ENCODE measurements at places on chromosomes 5 and 9.

- DNase-seq, result no peak
Measured at GRCh38 chr9:68983008-68983411, 30.9 kb downstream of the PRKACG start.

GRCh38 chr5:102873379-102873932 lies 118.4 kb downstream of the PAM start:
- no peak for DNase-seq

DNA sequence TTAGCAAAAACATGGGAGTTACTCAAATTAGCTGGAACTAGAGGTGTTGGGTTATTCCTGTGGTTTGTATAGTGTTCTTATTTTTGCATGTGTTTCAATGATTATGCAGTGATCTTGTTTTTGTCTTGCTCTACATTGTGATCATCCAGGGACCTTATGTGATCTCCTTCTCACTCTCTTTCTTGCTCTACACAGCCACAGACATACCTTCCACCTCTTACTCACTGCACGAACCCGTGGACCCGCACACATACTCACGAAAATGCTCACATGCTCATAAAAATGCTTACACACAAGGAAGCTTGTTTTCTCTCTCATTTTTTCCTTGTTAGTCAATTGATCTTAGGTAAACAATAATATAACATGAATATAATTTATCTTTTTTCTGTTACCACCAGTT lies 187.1 kb downstream of the KDM4C start:
- DNase-seq, result no peak

- no peak for DNase-seq
Measured at GRCh38 chr5:23655674-23656073, 148.3 kb downstream of the PRDM9 start.

DNA sequence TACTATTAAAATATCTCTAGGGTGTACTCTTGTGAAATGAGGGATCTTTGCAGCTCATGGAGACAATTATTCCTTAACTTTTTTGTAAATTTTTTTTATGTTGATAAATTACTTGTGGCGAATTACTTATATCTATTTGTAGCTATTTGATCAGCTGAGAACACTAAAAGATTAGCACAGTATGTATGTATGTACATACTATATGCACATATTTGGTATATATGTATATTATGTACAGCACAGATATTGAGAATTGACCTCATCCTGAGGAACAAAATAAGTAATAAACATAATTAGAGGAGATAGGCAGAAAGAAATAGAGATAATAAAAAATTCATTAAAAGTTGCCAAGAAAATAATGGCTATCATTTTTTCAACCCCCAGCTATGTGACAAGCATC lies 11.8 kb downstream of the CDKN2A start:
- no peak for DNase-seq

DNA sequence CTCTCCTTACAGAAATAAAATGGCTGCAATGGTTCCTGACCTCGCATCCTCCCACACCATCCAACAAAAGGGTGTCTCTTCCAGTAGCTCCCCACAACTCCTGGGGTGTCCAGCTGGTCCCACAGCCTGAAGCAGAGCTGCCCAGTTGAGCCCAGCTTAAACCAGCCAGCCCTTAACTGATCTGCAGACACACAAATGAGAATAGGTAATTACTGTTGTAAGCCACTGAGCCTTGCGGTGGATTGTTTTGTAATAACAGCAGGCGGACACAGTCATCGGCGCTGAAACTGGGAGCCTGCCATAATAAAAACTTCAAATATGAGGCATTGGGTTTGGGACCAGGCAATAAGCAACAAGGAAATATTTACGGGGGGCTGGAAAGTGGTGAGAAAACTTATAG lies 10.4 kb upstream of the ZBTB43 start:
- no peak for DNase-seq

- no peak for DNase-seq
Measured at GRCh38 chr5:174910245-174910737, 185.9 kb downstream of the MSX2 start.

GRCh38 chr9:83656952-83657351 lies 34.0 kb downstream of the IDNK start:
- DNase-seq, result no peak

DNA sequence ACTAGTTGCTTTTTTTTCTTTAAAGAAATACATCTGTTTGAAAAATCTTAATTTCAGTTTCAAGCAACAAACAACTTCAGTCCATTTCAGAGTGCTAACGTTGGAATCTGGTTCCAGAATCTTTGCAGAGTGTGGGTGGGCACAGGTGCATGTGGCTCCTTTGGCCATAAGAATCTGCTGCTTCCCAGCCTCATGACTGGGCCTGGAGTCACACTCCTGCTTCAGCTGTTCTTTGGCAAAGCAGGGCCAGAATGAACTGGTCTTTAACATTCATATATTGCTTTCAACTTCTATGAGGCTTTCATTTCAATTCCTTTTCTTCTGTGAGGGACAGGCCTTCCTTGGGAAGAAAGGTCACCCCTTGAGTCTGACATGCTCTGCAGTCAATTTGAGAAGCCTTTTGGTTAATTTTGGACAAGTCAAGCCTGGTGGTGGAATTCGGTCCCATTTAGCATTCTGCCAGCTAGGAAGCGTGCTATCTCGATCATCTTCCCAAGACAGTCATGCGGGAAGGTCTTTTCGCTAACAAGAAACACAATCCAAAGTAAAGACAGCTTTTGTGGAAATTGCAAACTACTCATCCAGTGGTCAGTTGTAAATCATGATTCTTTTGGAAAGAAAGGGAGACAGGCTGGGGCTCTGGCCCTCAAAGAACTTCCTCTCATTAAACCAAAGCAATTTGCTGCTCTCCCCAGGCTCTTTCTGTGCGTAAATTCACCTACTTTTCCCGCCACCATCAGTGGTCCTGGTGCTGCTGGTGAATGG lies 55.2 kb downstream of the SLC1A3 start:
- DNase-seq, result no peak

DNA sequence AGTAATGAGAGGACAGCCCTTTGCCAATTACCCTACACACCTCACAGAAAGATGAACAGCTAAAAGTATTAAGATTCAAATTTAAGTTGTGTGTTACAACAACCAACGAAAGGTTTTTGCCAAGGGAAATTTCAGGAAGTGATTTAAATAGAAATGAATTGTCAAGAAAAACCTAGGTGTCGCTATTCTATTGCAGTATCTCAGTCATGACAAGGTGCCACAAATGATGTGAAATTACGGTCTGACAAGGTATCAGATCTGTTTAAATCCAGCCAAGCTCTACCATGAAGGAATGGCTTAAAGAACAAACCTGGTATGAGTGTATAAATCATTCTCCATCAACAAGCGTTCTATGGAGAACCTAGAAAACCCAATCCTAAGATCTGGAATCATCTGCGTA lies 189.7 kb downstream of the ATPSCKMT start:
- DNase-seq, result no peak

GRCh38 chr5:95841914-95842812 lies 19.6 kb upstream of the GLRX start:
- DNase-seq, result no peak

DNA sequence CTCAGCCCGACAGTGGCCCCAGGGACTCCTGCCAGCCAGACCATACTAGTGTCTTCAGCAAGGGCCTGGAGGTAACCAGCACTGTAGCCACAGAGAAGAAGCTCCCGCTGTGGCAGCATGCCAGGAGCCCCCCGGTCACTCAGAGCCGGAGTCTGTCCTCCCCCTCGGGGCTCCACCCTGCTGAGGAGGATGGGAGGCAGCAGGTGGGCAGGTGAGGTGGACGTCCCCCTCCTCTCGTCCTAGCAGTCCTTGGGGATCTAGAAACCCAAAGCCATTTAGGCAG lies 28.0 kb upstream of the LRRC14B start:
- DNase-seq, result no peak

DNA sequence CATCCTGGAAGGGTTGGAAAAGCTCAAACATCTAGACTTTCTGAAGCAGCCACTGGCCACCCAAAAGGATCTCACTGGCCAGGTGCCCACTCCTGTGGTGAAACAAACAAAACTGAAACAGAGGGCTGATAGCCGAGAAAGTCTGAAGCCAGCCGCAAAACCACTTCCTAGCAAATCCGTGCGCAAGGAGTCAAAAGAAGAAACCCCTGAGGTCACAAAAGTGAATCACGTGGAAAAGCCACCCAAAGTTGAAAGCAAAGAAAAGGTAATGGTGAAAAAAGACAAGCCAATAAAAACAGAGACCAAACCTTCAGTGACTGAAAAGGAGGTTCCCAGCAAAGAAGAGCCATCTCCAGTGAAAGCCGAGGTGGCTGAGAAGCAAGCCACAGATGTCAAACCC lies 87.6 kb downstream of the MAP1B start:
- no peak for DNase-seq

DNA sequence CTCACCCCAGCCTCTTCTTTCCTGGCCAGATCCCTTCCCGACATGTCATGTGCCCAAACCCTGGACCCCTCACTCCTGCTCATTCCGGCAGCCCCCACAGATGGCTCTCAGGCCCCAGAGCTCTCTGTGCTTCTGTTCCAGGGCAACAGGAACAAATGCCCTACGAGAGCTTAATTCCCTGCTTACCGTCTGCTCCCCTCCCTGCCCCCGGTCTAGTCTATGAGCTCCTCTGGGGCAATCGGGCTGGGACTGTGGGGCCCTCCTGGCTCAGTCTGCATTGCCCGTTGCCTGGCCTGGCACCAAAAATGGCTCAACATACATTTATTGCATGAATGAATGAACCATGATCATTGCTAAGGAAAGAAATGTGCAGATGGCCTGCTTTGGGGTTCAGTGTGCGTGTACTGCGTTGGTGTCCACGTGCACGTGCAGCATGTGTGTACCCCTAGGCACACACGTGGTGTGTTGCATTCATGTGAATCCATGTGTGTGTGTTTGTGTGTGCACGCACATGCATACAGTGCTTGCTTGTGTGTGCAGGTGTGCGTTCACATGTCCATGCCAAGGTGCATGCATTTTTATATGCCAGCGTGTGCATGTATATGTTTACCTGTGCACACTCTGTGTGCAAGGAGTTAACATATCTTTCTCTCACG lies 201.2 kb upstream of the IER5L start:
- no peak for DNase-seq

GRCh38 chr9:100472788-100473275 lies at the start of gene TMEFF1:
TMEFF1 (plus strand) TSS chr9:100473149; CDS start chr9:100473545, 396 bp downstream.
- DNase-seq, result peak; percentile 14

- no peak for DNase-seq
Measured at GRCh38 chr9:77523891-77524290, 124.2 kb downstream of the GNA14 start.

Data from activated CD8-positive, alpha-beta memory T cell treated with anti-CD3 and anti-CD28 coated beads for 1 hour (primary cell).